ENCODE measurements at places on chromosomes 7 and 10. TPM values are rescaled to one million over a fixed set of nuclear protein-coding genes. Genes with fewer than 3 reads are reported as not detected.

DNA sequence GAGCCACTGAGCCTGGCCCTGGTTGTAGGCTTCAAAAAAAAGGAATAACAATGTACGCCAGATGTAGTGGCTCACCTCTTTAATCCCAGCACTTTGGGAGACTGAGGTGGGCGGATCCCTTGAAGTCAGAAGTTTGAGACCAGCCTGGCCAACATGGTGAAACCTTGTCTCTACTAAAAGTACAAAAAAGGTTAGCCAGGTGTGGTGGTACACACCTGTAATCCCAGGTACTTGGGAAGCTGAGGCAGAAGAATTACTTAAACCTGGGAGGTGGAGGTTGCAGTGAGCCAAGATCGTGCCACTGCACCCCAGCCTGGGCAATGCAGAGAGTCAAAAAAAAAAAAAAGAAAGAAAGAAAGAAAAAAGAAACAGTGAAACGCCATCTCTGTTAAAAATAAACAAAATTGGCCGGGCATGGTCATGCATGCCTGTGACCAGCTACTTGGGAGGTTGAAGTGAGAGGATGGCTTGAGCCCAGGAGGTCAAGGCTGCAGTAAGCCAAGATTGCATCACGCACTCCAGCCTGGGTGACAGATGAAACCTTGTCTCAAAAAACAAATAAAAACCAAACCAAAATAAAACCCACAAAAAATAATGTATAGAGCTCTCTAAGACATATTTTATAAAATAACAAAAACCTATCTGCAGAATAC, 4.7 kb upstream of the KLHDC10 start:
- no peaks in the 10 kb centered on the region for H3K36me3 ChIP-seq
- H3K27me3 ChIP-seq, result no peaks in the 10 kb centered on the region
- DNase-seq, result no peak

DNA sequence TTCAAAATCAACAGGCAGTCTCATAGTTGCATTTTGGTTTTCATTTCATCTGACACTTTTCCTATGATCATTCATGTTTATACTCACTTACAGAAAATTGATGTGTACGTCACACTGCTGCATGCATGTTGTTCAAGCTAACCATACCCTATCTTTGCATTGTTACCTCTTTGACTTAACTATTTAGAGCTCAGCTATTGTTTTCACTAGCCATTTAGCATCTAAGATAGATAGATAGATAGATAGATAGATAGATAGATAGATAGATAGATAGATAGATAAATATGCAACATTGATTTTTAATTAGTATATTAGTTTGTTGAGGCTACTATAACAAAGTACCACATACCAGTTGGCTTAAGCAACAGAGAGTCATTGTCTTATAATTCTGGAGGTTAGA, 649.5 kb upstream of the KCND2 start:
- no peak overlapping the region for H3K4me3 ChIP-seq
- H3K27ac ChIP-seq, result no peak overlapping the region
- no peak for DNase-seq
- H3K27me3 ChIP-seq, result no peaks in the 10 kb centered on the region
- no peaks in the 10 kb centered on the region for H3K4me1 ChIP-seq
- H3K36me3 ChIP-seq, result no peaks in the 10 kb centered on the region

DNA sequence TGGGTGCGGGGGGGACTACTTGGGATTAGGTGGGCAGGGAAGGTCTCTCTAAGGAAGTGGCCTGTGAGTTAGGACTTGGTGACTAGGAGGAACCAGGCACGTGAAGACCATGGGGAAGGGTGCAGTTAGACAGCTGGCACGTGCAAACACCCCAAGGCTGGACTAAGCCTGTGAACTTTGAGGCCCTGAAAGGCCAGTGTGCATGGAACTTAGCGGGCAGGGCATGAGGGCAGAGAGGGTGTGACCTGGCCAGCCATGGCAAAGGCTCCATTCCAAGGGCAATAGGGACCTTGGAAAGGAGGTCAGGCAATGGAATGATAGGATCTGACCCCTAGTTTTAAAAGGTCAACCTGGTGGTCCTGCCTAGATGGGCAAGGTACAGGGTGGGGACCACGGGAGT, 158.4 kb upstream of the PCBD1 start:
- H3K27me3 ChIP-seq, result no peaks in the 10 kb centered on the region
- no peaks in the 10 kb centered on the region for H3K36me3 ChIP-seq
- no peak for DNase-seq
- H3K27ac ChIP-seq, result no peak overlapping the region
- H3K4me3 ChIP-seq, result no peak overlapping the region

The STEAP4 gene
- total RNA-seq, result 14.3 TPM

DNA sequence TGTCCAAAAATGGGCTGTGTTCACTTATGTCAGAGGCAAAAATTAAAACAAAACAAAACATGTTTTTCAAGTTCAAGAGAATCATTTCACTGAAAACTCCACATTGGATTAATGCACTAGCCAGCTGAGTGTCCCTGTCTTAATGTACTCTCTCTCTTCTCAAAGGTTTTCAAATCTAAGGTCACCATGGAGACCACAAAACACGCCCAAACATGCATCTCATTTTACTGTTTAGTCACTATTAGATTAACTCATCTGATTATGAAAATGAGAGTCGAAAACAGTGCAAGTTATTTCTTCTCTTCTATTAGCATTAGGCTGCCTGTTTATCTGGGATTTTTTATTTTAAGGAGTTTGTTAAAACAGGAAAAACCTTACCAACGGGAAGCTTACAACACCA, 70.8 kb upstream of the ASAH2 start:
- no peaks in the 10 kb centered on the region for H3K36me3 ChIP-seq
- no peak for DNase-seq
- no peaks in the 10 kb centered on the region for H3K4me1 ChIP-seq
- H3K27ac ChIP-seq, result no peak overlapping the region
- no peak overlapping the region for H3K4me3 ChIP-seq
- no peaks in the 10 kb centered on the region for H3K27me3 ChIP-seq

GRCh38 chr10:87675396-87676376, 16.0 kb downstream of the PAPSS2 start:
- H3K4me1 ChIP-seq, result peaks cover 6% of the 10 kb centered on the region
- H3K27me3 ChIP-seq, result no peaks in the 10 kb centered on the region
- DNase-seq, result no peak
- H3K27ac ChIP-seq, result no peak overlapping the region

The SFRP4 gene
- 9.1 TPM for total RNA-seq

The IGFBP3 gene
- total RNA-seq, result 100 TPM

The FAM25C gene
- total RNA-seq, result not detected

The AQP1 gene
- 197 TPM for total RNA-seq

- H3K4me1 ChIP-seq, result no peaks in the 10 kb centered on the region
- DNase-seq, result no peak
- H3K27ac ChIP-seq, result no peak overlapping the region
- H3K36me3 ChIP-seq, result no peaks in the 10 kb centered on the region
Observed at GRCh38 chr7:135879233-135879632, 97.9 kb downstream of the MTPN start.

DNA sequence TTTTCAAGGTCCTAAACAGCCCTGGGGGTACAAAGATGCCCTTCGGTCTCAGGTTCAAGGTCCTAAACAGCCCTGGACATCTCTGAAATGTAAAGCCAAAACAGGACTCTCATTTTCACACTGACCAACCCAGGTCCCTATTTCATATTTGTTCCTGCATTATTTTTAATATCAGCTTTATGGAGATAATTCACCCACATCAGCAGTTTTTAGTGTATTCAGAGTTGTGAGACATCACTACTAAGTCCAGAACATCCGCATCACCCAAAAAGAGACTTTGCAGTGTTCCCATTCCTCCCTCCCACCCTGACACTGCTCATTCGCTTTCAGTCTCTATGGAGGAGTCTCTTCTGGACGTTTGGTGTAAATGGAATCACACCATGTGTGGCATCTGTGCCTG, 420.2 kb downstream of the PTPRN2 start:
- peaks cover 2% of the 10 kb centered on the region for H3K36me3 ChIP-seq
- no peaks in the 10 kb centered on the region for H3K4me1 ChIP-seq
- H3K27ac ChIP-seq, result no peak overlapping the region
- H3K27me3 ChIP-seq, result no peaks in the 10 kb centered on the region
- DNase-seq, result no peak
- no peak overlapping the region for H3K4me3 ChIP-seq

GRCh38 chr7:1624999-1625927, 44.8 kb upstream of the ELFN1 start:
- no peak for DNase-seq
- no peaks in the 10 kb centered on the region for H3K27me3 ChIP-seq
- H3K36me3 ChIP-seq, result no peaks in the 10 kb centered on the region
- no peak overlapping the region for H3K4me3 ChIP-seq
